ENCODE measurements at places on chromosomes 4 and X.
A peak's percentile ranks its signal among the peaks of the same experiment; 100 is the strongest.

GRCh38 chr4:8781641-8782040, 90.0 kb downstream of the HMX1 start:
- DNase-seq: no peak

DNA sequence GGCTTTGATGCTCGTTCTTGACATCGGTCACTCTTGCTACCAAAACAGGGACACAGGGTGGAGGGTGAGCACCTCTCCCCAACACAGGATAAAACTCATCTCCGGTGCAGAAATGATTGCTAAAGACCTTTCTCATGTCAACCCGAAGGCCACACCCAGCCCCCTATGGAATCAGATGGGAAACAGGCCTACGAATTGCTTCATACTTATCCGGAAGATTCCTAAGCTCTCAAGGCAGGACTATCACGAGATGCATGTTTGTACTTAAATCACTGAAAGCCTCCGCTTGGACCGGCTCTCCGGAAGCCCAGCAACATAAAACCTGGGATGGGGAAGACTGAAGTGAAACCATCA, 74.9 kb downstream of the MTMR1 start:
- no peak for DNase-seq

- DNase-seq: no peak
Observed at GRCh38 chrX:91389026-91389425, 45.6 kb upstream of the PABPC5 start.

DNA sequence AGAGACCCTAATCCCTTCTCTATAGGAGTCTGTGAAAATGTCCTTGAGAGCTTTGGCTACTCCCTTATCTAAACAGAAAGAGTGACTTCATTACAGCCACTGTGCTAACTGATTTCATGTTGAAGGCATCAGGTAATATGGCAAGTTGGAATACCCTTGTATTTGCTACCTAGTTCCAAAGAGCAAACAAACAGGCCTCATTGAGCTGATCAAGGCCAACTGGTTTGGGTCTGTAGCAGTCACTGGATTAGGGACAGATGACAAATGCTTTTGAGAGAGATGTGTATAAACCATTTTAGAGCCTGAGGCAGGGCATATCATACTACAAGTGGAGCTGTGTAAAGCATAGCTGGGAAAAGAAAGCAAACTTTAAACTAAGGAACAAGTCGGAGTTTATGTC, 22.9 kb upstream of the PDLIM5 start:
- no peak for DNase-seq

- DNase-seq: peak; percentile 9
Observed at GRCh38 chr4:38759113-38759789, 23.5 kb downstream of the TLR10 start.

- no peak for DNase-seq
Observed at GRCh38 chr4:25509646-25510045, 132.6 kb downstream of the ANAPC4 start.

- no peak for DNase-seq
Observed at GRCh38 chr4:154911608-154912098, 130.6 kb downstream of the RBM46 start.

DNA sequence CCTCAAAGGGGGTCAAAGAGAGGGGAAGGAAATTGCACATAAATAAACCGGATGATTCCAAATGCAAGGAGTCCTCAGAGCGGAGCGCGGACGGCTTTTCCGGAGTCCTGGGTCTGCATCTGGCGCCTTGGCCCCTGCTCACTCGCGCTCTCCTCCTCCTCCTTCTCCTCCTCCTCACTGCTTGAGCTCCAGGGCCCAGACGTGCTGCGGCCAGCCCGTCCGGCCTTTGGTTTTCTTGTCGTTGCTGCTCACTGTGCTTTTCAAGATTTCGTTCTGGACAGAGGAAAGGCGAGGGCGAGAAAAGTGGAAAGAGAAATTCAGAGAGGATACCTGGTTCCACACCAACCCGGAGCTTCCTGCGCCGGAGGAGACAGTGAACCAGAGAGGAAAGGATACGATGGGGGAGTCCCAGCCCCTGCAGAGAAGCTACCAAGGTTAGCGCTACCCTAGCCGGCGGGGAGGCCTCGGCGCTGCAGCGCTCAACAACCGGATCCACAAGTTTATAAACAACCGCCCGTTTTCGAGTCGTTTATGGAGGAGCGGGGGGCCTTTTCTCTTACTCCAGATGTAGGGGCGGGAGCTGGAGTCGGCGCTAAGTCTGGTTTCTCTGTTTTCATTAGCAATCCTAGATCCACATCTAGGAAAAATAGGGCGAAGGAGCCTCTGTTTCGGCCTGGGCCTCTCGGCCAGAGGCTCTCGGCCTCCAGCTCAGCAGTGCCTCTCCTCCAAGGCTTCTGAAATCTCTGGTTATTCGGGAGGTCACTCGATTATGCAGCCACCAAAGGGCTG, 2.7 kb downstream of the HAND2 start:
- DNase-seq: no peak

GRCh38 chr4:154989511-154989910, 208.4 kb downstream of the RBM46 start:
- no peak for DNase-seq

DNA sequence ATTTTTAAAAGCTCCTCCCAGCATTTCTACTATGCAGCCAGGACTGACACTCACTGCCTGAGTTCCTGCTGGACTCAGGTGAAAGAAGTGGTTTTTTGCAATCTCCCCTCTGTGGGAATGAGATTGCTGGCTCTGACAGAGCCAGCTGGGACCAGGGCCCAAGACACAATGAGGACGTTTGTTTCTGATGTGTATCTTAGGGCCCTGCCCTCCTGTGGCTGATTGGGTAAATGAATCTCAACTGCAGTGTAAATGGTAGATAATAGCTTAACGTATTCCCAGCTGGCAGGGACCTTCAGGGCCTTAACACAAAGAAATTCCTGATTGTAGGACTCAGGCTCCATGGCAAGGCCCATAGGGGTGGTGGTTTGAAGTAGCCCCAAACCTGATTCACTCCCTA, 85.8 kb upstream of the PRPS1 start:
- peak; percentile 37 for DNase-seq

DNA sequence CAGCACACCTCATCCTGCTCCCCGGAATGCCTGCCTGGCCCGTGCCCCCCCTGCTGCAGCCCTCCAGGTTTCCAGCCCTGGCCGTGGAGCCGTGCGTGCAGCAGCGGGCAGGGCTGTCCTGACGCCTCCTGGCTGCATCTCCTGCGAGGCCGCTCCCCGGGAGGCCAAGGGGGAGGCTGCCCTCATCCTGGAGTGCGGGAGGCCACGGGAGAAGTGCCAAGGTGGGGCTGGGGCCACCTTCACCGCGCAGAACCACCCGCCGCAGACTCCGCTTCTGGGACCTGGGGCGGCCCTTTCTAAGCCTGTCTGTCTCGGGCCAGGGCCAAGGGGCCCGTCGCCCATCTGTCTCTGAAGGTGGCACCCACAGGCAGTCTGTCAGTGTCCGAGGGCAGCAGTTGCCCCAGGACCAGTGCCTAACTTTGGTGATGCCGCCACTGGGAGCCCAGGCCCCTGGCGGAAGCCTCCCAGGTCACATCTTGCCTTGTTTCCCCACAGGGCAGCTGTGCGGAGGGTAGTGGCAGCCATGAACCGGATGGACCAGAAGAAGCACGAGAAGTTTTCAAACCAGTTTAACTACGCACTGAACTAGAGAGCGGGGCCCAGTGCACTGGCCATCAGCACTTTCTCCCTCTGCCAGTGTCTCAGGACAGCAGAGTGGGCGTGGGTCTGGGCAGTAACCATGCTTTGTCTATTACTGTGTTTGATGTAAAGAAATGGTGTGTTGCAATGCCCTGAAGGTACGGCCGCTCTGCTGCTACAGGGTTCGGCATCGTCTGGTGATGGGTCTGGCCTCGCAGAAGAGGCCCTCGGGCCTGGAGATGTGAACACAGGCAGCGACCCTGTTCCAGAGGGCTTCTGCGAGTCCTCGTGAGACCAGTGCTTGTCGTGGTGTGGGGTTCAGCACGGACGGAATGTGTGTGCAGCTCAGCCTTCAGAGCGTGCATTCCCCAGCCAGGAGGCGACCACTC, 20.6 kb downstream of the NKX1-1 start:
- no peak for DNase-seq

DNA sequence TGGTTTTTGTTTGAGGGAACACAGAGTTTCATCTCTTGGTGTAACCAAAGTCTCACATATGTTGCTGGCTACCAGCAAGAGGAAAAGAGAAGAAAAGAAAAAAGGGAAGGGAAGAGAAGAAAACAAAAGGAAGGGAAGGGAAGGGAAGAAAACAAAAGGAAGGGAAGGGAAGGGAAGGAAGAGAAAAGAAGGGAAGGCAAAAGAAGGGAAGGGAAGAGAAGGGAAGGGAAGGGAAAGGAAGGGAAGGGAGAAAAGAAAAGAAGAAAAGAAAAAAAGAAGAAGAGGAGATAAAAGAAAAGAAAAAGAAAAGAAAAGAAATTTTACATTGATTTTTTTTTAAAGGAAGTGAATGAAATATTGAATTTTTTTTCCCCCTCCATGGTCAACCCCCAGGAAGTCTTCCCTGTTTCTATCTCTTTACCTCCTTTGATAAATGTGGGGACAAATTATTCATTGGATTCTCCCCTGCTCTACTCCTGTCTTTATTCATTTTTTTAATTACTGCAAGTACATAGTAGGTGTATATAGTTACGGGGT, 228.0 kb downstream of the SHOX start:
- no peak for DNase-seq

GRCh38 chrX:103250977-103251376, 4.0 kb downstream of the TCEAL8 start:
- no peak for DNase-seq

GRCh38 chr4:2535376-2536192, 863 bp upstream of the FAM193A start:
- DNase-seq: no peak

- no peak for DNase-seq
Observed at GRCh38 chr4:182449930-182450439, 206.8 kb downstream of the TENM3 start.

DNA sequence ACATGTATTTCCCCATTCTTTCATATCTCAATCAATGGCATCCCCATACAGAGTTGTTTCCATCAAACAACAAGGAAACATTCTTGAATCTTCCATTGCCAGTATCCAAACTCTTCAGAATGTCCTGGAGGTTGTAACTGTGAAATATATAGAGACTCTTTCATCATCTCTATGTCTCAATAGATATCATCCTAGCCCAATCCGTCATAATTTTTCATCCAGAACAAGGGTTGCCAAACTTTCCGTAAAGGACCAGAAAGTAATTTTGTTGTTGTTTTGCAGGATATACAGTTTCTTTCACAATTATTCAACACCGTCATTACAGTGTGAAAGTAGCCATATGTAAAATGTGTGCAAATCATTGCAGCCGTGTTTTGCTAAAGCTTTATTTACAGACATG, 15.2 kb upstream of the CXCL6 start:
- DNase-seq: no peak

- DNase-seq: no peak
Observed at GRCh38 chrX:133550665-133551485, 135.6 kb upstream of the GPC4 start.

- DNase-seq: peak; percentile 70
Observed at GRCh38 chr4:153246446-153247115, 42.3 kb downstream of the TRIM2 start.

DNA sequence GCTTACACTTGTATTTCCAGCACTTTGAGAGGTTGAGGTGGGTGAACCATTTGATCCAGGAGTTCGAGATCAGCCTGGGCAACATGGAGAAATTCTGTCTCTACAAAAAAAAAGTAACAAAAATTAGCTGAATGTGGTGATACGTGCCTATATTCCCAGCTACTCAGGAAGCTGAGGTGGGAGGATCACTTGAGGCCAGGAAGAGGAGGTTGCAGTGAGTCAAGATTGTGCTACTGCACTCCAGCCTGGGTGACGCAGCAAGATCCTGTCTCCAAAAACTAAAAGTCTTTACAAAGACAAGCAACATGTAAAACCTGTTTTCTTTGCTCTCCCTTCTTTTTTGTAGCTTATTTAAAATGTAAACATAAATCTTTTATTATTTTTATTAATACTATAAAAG, 1156.1 kb downstream of the FAT4 start:
- no peak for DNase-seq

DNA sequence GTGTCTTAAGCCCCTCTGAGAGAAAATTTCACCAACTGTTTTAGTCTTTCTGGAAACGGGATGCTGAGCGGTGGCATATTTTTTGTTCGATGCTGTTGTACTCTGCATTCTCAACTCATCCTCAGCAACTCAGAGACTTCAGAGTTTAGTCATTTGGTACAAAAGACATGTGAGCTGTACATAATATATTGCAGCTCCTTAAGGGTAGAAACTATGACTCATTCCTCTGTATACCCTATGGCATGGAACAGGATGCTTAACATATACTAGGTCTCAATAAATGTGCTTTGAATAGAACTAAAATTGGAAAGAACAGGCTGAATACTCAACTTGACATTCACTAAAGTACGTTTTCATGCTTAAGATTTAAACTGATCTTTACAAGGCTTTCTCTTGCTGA, 130.5 kb upstream of the SLITRK2 start:
- DNase-seq: no peak

- DNase-seq: no peak
Observed at GRCh38 chr4:144709793-144710525, 64.0 kb downstream of the HHIP start.

DNA sequence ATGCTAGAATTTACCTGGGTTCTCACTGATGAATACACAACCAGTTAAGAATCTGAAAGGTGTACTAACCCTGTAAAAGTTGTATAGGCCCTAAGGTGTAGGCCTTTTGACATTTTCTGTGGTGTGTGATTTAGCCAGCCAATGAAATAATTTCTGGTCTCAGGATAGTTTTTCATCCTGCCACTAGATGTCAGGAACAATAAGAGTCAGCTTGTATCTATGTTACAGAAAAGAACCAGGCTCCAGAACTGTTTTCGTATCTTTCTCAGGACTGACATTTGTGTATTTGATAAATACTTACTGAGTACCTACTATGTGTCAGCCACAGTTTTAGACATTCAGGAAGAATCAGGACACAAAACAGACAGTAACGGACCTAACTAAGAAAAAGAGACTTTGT, 673.6 kb upstream of the TENM3 start:
- DNase-seq: peak; percentile 5

DNA sequence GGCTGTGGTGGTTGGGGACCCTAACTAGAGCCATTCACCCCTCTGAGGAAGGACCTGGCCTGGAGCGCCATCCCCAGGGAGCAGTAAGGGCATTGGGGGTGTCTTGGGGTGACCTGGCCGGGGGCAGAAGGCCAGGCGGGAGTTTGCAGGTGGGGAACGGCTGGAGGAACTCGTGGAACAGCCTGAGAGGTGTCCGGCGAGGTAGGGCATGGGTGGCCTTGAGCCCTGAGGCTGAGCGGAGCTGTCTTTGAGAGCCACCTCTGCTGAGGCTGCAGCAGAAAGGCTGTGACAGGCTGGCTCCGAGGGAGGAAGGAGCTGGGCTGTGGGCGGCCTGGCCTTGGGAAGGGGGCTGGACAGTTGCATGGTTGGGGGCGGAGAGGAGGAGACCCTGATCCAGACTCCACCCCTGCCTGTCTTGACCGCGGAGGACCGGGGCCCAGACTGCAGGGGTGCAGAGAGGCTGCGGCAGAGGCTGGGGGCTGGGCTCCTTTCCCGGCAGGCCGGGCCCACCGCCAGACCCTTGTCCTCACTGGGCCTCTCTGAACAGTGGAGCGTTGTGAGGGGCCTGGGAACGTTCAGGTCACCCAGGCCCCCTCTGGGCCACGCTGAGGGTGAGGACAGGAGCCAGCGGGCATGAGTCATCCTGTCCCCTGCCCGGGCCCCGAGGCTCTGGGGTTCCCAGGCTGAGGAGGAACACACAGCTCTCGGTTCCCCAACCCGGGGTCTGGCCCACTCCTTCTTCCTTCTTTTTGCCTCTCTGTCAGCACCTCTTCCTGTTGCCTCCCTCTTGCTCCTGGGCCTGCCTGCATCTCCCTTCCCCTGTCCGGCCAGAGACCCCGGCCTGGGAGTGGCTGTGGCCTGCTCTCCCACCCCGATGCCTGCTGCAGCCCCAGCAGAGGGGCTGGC, 8.1 kb downstream of the SH3BP2 start:
- DNase-seq: no peak

GRCh38 chr4:7788694-7789425, 150.8 kb downstream of the AFAP1 start:
- no peak for DNase-seq
